ENCODE measurements at places on chromosomes 16 and 17. TPM values are rescaled to one million over a fixed set of nuclear protein-coding genes. Genes with fewer than 3 reads are reported as not detected.

The KRTAP9-8 gene
- not detected for total RNA-seq

The YBX2 gene
- total RNA-seq: 0.13 TPM

The KRT32 gene
- not detected for total RNA-seq

The CDH1 gene
- total RNA-seq: not detected

The BRIP1 gene
- total RNA-seq: 20.7 TPM

The FBXO39 gene
- total RNA-seq: 2.9 TPM

The CALB2 gene
- not detected for total RNA-seq

The KRTAP1-5 gene
- not detected for total RNA-seq

The GDPD3 gene
- 1.7 TPM for total RNA-seq

The MEOX1 gene
- not detected for total RNA-seq

The MMP2 gene
- 238 TPM for total RNA-seq

The ZNF771 gene
- total RNA-seq: 7.6 TPM

The JPH3 gene
- 0.13 TPM for total RNA-seq

The IGSF6 gene
- total RNA-seq: not detected

The GAS2L2 gene
- not detected for total RNA-seq

The HBQ1 gene
- total RNA-seq: not detected

The SHCBP1 gene
- 54.8 TPM for total RNA-seq

The RANBP10 gene
- total RNA-seq: 12.0 TPM

The NPIPB12 gene
- total RNA-seq: 50.4 TPM

The PRR11 gene
- 64.6 TPM for total RNA-seq

The CENPT gene
- total RNA-seq: 31.2 TPM

The KRT23 gene
- total RNA-seq: not detected

The SEPTIN1 gene
- total RNA-seq: 0.50 TPM

The PPM1E gene
- total RNA-seq: under 0.01 TPM

The TSPAN10 gene
- total RNA-seq: 0.14 TPM

The TEX2 gene
- 34.0 TPM for total RNA-seq

The MMD gene
- total RNA-seq: 14.6 TPM

The GPR142 gene
- not detected for total RNA-seq

The KRTAP9-4 gene
- not detected for total RNA-seq

The TBX6 gene
- 0.27 TPM for total RNA-seq

The TP53TG3 gene
- not detected for total RNA-seq

The ODAD4 gene
- 0.13 TPM for total RNA-seq

The CD2BP2 gene
- 30.5 TPM for total RNA-seq
